Left renal pelvis (tissue), 4 donors: ENCODE measurements at places on chromosomes 3 and 15. TPM values are rescaled to one million over a fixed set of nuclear protein-coding genes. Genes with fewer than 3 reads are reported as not detected.
A peak's percentile ranks its signal among the peaks of the same experiment; 100 is the strongest.

DNA sequence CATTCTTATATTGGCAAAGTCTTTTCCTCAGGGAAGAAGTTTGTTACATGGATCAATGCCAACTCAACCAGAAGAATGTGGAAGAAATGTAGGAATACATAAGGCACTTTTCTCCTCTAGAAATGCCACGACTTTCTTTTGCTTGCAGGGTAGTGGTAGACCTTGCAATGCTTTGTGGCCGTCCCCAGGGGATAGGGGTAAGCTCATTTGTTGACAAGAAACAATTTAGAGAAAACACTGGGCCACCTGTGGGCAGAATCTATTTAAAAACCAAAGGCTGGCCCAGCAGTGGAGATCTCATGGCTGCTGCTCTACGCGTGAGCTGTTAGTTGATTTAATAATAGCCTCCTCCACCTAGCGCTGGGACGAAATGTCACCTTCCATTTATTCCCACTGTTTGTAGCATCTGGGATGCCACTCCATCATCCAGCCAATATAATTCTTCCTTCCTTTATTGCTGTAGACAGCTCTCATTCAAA is 64.6 kb upstream of the PFN2 start:
- DNase-seq: no peak

DNA sequence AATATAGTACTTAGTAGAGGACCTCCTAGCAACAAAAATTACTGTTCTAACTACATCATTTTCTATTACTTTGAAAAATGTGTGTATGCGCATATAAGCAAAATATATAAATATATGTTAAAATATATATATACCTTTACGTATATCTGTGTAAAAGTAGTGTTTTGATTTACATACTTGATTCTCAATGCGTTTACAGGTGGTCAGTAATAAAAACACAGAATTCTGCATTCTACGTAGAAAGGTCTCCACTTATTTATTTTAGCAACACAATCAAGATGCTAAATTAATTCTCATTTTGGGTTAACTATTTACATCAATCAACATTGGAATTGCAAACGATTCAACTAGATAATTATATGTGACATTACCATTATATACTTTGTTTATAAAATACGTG is 158.0 kb downstream of the ATG7 start:
- DNase-seq: no peak

DNA sequence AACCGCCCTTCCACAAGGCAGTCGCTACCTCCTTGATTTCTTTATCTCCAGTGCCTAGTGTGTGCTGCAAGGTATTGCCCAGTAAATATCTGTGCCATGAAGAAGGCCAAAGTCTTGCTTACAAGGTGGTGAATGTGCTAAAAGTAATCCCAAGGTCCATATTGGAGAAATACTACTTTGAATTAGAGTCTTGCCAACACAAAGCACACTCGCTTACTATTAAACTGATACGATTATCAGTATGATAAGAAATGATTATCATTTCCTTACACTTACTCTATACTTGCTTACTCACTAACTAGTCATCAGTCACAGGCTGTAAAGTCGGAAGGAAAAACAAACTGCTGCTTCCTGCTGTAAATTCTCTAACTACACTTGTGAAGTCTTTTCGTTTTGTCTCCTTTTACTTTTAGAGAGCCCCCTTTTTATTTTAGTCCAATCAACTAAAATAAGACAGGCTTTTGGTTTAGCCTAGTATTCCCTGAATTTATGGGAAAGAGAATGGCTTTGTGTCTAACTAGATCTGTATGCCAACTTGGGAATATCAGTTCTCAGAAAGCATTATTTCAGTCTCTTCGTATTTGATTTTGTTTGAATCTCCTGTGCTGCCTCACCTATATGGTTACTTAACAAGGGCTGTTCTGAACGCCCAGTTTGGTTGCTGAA is 107.1 kb upstream of the TSC22D2 start:
- DNase-seq: no peak

- DNase-seq: no peak
Observed at GRCh38 chr3:135213822-135214221, 418.8 kb downstream of the EPHB1 start.

DNA sequence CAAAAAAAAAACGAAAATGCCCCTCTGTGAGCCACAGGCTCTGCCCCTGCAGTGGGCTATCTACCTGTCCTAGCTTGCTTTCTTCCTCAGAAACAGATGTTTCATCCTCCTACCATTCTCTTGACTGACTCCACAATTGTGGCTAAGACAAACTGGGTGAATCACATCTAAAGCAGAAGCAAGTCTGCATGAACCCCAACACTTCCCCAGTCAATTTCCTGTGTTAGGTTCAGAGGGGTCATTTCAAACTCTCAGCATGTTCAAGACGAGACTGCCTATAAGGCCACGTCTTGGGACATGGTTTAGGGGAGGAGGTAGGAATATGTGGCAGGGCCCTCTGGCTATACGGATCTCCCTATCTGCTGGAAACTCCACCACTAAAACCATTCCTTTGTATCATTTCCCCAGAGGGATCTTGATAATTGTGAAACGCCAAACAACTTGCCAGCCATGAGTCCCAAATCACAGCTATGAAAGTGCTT is 28.6 kb upstream of the ANKDD1A start:
- DNase-seq: no peak

GRCh38 chr3:197088370-197088769 is 58.8 kb upstream of the MELTF start:
- DNase-seq: peak; percentile 1

DNA sequence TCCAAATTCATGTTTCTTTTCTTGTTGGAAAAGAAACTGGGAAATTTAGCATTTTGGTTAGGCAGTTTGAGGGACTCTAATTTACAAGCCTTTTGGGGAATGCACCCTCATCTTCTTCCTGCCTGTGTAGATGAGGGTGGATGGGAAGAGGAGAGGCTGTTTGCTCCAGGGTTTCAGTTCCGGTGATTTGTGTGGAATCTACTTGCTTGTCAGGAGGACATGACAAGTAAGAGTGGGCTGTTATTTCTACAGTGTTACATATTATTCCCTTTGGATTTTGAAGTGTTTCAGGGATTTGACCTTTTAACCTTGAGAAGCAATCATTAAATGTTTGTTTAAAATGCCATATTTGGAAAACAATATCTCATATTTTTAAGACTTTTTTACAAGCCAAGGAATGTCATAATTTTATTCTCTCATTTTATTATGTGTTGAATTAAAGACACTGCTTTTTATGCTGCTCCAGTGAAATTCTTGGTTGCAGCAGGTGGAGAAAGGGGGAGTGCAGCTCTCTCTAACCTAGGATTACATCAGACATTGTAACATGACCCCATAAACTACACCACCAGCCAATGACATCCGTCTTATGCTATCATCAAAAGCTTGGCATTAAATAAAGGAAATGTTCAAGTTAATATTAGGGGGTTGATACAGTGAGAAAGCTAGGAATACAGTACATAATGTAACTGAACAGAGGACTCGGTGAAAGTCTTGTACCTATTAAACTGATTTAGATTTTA is 30.2 kb downstream of the PLAAT1 start:
- no peak for DNase-seq

Gene CSPG4
- 8.5 TPM for polyA plus RNA-seq

Gene EAF2
- 7.4 TPM for polyA plus RNA-seq
